ENCODE measurements at places on chromosomes 1 and 21.
A peak's percentile ranks its signal among the peaks of the same experiment; 100 is the strongest.

- DNase-seq, result no peak
These were observed 183.3 kb downstream of the PTGER3 start for GRCh38 chr1:70864302-70864701.

GRCh38 chr21:45152265-45152746 is 77.9 kb downstream of the ADARB1 start:
- peak; percentile 60 for DNase-seq

DNA sequence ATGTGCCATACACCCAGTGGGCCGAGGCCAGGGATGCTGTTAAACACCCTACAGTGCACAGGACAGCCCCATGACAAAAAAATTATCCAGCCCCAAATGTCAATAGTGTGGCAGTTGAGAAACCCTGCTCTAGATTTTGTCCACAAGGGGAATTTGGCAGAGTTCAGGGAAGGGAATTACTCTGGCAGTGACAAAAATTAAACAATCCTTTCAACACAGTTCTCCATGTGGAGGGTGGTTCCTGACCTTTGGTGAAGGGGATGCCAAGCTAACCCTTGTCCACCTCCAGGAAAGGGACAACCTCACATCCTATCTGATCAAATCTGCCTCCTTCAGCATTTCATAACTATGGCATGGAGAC is 28.4 kb upstream of the CD84 start:
- no peak for DNase-seq

- DNase-seq, result no peak
These were observed 132.4 kb downstream of the EDEM3 start for GRCh38 chr1:184622136-184622823.

GRCh38 chr1:234018816-234019215 is 114.3 kb downstream of the SLC35F3 start:
- no peak for DNase-seq

- no peak for DNase-seq
These were observed 14.8 kb upstream of the TMEM222 start for GRCh38 chr1:27306892-27307761.

Data from GM12891 (cell line).